ENCODE measurements at places on chromosomes 4 and X.

DNA sequence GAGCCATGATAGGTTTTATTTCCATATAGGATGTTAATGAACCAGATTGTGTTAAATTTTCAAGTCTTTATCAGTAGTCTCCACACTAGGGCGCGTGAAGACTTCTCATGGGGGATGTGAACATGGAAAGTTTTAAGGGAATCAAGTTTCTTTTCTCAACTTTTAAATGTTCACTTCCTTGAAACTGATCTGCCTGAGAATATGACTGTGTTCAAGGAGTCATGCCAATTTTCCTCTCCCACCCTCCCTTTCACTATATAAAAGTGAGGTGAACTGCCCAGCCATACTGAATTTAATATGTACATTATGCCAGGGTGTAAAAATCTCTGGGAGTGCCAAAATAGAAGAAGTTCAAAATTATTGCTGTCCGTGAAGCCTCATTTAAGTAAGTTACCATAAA is 30.4 kb upstream of the HPGDS start:
- DNase-seq = no peak

GRCh38 chr4:100632163-100632562 is 114.3 kb upstream of the EMCN start:
- DNase-seq = no peak

GRCh38 chr4:8904041-8904501 is 32.4 kb upstream of the HMX1 start:
- DNase-seq = no peak

- no peak for DNase-seq
Observed at GRCh38 chr4:128060121-128060698, 902 bp upstream of the LARP1B start.

DNA sequence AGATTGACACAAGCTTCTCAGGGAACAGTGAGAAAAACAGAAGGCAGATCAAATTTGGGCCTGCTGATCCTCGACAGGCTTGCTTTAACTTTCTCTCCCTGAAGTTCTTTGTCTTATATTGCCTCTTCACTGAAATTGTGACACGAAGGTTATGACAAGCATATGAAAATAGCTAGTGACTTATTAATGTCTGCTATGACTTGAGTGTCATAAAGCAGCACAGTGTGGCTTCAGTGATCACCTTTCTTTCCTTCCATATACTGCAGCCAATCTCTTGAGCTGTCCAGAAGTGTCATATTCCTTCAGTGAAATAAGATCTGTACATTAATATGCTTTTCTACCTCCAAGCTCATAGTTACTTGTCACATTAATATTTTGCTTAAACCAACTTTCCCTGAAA is 870.2 kb downstream of the C4orf33 start:
- no peak for DNase-seq

DNA sequence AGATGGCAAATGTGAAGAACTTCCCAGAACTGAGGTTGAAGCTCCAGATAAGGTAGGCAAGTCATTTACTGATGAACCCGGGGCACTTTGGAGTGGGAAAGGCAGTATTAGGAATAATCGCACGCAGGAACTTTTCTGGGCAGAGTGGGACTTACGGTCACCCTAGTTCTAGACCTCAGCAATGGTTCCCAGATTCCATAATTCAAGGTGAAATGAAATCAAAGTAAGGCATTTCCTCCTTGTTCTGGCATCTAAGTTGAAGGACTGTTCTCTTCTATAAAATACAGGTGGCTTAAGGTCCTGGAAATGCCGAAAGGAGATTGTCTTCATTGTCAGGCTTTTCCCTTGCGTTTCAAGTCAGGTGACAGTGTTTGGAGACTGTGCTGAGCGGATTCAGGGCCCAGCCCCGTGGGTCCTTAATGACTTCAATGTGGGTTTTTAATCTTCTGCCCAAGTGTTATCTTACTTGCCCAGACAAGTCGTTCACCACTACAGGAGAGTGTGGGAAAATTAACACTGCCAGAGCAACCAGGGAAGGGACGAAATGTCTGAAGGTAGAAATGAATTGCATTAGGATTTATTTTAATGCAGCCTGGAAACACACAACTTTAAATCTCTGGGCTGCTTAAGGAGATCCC is 52.1 kb upstream of the STOX2 start:
- DNase-seq = no peak

DNA sequence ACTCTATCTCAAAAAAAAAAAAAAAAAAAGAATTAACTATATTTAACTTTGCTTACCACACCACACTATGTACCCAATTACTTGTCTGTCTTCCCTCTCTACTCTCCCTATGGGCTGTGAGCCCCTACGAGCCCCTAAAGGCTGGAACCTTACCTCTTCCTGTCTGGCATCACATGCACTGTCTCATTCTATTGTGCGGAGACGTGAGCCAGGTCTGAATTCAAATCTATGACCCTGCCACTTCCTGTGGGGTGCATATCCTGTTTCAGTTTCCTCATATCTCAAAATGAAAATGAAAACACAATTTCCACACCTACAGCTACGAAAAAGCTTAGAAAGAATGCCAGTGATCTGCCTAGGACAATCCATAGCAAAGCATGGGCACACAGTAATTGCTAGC is 42.9 kb upstream of the HS3ST1 start:
- no peak for DNase-seq

DNA sequence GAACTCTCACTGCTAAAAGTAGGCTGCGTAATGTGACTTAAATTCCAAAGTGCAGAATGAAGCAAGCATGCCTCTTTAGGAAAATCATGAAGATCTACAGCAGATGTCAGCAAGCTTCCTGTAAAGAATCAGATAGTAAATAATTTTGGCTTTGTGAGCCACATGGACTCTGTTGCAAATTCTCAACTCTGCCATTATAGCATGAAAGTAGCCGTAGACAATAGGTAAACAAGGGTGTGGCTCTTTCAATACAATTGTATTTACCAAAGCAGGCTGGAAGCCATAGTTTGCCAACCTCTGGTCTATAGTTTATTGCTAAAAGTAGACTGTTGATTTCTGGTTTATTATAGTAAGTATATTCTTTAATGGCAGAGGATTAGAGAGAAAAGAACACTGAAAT is 80.3 kb upstream of the FAM9B start:
- no peak for DNase-seq

DNA sequence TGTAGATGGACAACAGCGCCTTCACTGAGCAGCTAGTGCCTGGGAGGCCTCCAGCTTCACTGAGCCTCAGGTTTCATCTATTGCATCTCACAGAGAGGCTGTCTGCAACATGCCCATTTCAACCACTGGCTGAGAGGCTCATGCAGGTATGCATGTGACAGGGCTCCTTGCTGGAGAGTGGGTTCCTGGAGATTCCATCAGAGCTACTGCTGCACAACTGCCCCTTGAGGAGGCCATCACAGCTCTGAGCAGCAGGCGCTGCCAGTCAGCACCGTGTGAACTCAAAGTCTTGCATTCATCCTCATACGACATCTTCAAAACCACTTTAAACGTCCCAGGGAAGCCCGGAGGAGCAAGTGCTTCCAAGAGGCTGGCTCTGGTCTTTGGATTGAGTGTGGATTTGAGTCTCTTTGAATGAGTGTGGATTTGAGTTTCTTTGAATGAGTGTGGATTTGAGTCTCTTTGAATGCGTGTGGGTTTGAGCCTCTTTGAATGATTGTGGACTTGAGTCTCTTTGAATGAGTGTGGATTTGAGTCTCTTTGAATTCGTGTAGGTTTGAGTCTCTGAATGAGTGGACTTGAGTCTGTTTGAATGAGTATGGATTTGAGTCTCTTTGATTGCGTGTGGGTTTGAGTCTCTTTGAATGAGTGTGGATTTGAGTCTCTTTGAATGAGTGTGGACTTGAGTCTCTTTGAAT is 8.7 kb downstream of the P2RY8 start:
- DNase-seq = no peak

DNA sequence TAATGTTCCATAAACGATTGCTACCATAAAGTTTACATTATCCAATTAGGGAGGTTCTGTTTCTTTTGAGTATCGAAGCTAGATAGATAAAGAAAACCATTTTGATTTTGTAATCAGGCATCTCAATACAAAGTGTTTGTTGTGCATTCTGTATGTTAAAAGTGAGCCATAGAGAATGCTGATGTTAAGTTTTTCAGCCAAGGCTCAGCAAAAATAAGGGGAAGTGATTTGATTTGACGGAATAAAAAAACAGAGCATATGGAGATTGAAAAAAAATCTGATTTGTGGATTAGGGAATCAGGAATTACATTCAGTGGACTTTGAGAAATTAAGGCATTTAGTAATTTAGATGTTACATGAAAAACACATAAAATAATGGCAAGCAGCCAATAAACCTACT is 314.8 kb downstream of the PPP3CA start:
- DNase-seq = no peak

DNA sequence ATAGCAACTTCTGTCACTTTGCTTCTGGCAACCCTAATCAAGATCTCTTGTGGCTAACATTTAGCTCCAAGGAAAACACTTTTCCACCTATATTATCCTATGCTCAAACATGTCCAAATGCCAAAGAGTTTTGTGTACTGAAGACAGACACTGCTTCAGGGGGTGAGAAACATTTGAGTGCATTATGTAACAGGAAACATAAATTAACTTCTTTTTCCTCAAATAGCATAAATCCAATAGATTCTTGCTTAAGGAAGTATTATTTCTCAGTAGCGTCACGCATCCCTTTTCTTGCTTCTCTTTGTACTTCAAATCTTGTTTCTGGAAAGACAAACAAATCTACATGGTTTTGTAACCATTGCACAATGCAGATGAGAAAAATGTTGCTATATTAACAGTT is 839.1 kb downstream of the GLUD2 start:
- no peak for DNase-seq

DNA sequence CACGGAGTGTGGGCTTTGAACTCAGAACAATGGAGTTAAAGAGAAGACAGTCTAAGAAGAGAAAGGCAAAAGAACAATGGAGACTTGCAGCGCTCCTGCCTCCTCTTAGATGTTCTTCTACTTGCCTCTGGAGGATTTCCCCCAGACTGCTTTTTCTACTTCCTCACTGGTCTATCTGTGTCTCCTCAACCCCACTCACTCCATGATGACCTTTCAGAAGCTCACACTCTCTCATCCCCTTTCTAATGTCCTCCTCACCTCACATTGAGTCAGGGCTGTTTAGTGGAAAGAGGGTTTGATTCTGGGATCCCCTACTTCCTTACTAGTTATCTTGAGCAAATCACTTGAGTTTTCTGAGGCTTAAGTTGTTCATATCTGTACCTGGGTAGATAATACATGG is 12.2 kb upstream of the HERC6 start:
- no peak for DNase-seq

- no peak for DNase-seq
Observed at GRCh38 chr4:57763070-57763469, 652.9 kb upstream of the IGFBP7 start.

DNA sequence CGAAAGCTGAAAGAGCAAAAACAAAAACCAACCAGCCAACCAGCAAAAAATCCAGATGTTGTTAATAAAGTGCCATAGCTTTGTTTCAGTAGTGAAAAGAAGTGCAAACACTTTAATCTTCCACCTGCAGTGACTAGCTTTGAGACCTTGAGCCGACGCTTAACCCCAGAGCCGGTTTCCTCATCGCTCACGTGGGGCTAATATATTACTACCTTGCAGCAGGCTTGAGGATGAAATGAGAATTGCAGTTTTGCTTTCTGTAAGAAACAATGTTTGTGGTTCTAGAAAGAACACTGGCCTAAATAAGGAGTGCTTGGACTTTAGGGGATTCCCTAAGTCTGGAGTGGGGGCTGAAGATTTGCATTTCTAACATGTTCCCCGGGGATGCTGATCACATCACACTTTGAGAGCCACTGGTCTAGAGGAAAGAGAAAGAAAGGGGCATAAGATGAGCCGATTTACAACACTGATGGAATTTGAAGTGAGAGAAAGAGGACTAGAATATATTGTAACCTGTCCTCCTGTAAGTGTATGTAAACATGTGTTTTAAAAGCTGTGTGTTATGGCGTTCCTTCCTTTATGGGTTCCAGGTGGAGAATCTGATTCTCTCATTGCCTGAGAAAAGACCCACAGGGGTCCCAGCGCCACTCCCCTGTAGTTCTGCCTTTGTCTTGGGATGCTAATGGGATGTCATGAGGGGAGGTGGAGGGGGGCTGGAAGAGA is 1.4 kb downstream of the FGF2 start:
- DNase-seq = no peak

DNA sequence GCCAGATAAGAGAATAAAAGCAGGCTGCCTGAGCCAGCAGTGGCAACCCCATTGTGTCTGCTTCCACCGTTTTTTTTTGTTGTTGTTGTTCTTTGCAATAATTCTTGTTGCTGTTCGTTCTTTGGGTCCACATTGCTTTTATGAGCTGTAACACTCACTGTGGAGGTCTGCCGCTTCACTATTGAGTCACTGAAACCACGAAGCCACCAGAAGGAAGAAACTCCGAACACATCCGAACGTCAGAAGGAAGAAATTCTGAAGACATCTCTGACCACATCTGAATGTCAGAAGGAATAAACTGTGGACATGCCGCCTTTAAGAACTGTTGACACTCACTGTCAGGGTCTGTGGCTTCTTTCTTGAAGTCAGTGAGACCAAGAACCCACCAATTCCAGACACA is 110.5 kb downstream of the PCDH18 start:
- no peak for DNase-seq
